Parietal lobe (tissue), 2 donors: ENCODE measurements at places on chromosomes 13 and 19. TPM values are rescaled to one million over a fixed set of nuclear protein-coding genes. Genes with fewer than 3 reads are reported as not detected.

Gene RFPL4A
- total RNA-seq: not detected

Gene CEACAM4
- total RNA-seq: not detected

Gene PEAK3
- total RNA-seq: not detected

Gene ERICH4
- total RNA-seq: not detected

Gene FCHO1
- total RNA-seq: 39.1 TPM

Gene ZNF440
- 31.6 TPM for total RNA-seq

Gene AP1M2
- not detected for total RNA-seq

Gene STXBP2
- total RNA-seq: 3.4 TPM

Gene RUBCNL
- total RNA-seq: 3.4 TPM

Gene SLC25A41
- 0.63 TPM for total RNA-seq

Gene CDX2
- not detected for total RNA-seq

Gene ZNF700
- total RNA-seq: 29.7 TPM

Gene STARD13
- total RNA-seq: 18.8 TPM

Gene ZNF763
- 9.1 TPM for total RNA-seq

Gene OR7A5
- total RNA-seq: not detected

Gene SHANK1
- total RNA-seq: 49.1 TPM

Gene VSIG10L
- total RNA-seq: 0.63 TPM

Gene GMIP
- 27.2 TPM for total RNA-seq

Gene LILRB2
- total RNA-seq: not detected

Gene ZNF610
- total RNA-seq: 24.4 TPM

Gene MYH14
- total RNA-seq: 1.6 TPM

Gene CXCL17
- not detected for total RNA-seq

Gene ZNF709
- total RNA-seq: 32.6 TPM

Gene OR10H1
- total RNA-seq: not detected

Gene SYNE4
- 0.63 TPM for total RNA-seq
